NCI-H1436 (cell line): ENCODE measurements at places on chromosomes 5 and 9.

- no peak for DNase-seq
Measured at GRCh38 chr9:33468797-33469621, 4.7 kb downstream of the NOL6 start.

GRCh38 chr5:147461915-147462314 is 48.0 kb downstream of the DPYSL3 start:
- DNase-seq: no peak

- DNase-seq: no peak
Measured at GRCh38 chr9:109799792-109800191, 19.8 kb downstream of the PALM2AKAP2 start.

DNA sequence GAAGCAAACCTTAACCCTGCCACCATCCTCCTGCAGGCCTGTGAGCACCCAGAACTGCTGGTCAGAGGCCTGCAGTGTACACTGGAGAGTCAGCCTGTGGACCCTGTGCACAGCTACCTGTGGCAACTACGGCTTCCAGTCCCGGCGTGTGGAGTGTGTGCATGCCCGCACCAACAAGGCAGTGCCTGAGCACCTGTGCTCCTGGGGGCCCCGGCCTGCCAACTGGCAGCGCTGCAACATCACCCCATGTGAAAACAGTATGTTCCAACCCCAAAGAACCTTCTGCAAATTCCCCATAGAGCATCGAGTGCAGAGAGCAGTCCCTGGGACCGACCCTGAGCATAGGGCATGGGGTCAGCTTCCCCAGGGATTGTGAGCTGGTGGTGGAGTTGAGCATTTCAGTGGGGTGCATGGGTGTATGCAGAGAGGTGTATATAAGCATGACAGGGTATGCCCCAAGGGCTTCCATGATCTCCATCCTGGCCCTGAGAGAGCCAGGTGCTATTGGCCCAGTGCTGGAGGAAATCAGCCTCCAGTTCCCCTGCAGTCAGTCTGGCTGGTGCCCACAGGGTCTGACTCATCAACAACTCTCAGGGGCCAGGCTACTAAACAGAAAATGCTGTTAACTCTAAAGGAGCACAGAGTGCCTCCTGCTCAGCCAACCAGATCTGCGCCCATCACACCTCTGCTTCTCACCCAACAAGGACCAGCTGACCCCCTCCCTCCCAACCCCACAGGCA is 126.2 kb downstream of the SAXO1 start:
- no peak for DNase-seq
